Natural killer cell (primary cell): ENCODE measurements at places on chromosomes 1 and 21. TPM values are rescaled to one million over a fixed set of nuclear protein-coding genes. Genes with fewer than 3 reads are reported as not detected.

- DNase-seq: no peak
These were observed 4.3 kb upstream of the CD1D start for GRCh38 chr1:158176399-158176798.

Gene NECTIN4
- 0.07 TPM for total RNA-seq

DNA sequence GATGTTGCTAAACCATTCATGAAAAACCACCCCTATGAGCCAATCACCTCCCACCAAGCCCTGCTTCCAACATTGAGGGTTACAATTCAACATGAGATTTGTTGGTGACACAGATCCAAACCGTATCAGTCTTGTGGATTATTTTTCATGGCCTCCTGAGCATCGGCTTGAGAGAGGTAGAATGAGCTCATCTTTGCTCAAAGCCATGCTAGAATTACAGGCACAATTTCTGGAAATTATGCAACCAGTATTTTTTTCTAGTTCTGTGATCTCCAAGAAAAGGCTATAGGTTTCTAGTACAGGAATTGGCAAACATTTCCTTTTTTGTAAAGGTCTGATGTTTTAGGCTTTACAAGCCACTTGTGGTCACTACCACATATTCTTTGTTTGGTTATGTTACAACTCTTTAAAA is 219.4 kb downstream of the DUSP10 start:
- DNase-seq: no peak

DNA sequence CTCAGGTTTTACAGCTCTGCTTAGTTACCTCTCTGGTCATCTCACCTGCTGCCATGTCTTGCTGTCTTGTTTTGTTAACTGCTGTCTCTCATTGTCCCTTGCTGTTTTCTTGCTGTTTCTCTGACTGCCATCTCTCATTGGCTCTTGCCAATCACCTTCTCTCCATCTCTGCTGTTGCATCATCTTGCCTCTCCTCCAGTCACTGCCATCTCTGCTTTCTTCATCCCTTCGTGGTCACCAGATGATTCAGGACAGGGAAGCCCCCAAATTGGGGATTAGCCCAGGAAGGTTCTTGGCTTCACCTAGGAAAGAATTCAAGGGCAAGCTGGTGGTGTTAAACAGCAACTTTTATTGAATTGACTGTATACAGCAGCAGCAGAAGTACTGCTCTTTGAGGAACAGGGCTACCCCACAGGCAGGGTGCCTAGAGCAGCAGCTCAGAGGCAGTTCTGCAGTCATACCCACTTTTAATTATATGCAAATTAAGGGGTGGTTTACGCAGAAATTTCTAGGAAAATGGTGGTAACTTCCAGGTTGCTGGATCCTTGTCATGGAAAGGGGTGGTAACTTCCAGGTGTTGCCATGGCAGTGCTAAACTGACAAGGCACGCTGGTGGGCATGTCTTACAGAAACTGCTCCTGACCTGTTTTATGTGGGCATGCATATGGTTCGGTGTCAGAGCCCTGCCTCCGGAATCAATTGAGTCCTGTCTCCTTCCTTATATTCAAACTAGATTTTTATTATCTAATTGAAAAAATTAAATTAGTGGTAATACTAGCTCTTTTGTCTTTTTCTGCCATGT is 33.4 kb downstream of the SUCO start:
- DNase-seq: no peak

DNA sequence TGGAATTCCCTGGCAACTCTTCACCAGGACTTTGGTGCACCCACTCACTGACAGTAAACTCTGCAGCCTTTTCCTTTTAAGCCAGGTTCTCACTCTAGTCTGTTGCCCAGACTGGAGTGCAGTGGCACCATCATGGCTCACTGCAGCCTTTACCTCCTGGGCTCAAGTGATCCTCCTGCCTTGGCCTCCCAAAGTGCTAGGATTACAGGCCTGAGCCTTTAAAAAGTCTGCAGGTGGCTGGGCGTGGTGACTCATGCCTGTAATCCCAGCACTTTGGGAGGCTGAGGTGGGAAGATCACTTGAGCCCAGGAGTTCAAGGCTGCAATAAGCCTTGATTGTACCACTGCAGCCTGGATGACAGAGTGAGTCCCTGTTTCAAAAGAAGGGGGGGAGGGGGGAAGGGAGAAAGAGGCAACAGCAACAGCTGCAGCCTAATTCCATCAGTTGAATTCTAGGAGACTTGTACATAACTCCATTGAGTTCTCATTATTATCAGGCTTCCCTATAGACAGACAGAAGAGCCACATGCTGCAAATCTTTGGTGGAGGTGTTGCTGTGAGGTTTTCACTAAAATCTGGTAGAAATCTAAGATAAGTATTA is 8.1 kb upstream of the HNRNPR start:
- DNase-seq: no peak

- DNase-seq: peak; percentile 29
These were observed 126.0 kb upstream of the TMEM51 start for GRCh38 chr1:15027515-15027986.

DNA sequence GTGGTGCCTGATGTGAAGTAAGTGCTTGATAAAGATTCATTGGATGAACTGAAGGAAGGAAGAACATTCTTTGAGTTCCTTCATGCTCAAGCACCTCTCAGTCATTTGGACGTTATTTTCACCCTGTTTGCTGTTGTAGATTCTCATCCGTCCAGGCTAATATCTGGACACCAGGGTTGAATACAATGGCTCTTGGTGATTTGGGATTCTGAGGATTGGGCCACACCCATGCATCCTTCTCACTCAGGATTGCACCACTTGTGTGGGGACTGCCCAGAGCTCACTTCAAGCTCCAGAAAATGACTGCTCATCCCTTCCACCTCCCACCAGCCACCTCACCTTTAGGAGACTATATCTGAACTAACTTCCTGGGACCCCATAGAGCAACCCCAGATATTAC is 117.1 kb upstream of the IPO9 start:
- DNase-seq: no peak

- DNase-seq: no peak
These were observed 9.3 kb upstream of the S100A10 start for GRCh38 chr1:152002960-152003359.

Gene RGS8
- total RNA-seq: not detected

DNA sequence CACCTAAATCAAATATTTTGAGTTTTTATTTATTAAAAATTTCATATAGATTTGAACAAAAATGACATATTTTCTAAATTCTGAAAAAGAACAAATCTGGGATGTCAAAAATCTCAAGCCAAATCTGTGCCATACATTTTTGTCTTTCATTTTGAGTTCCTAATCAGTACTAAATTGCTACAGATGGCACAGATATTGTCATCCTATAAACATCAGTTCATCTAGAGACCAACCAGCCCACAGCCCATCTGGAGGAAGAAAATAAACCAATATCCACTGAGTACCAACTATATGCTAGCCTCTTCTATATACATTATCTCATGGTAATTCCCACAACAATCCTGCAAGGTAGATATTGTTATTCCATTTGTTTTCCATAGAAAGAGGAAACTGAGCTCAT is 156.8 kb upstream of the ATP1B1 start:
- no peak for DNase-seq
